ENCODE measurements at places on chromosomes 12 and 14. TPM values are rescaled to one million over a fixed set of nuclear protein-coding genes. Genes with fewer than 3 reads are reported as not detected.

GRCh38 chr12:53657041-53657440, 18.8 kb downstream of the ATP5MC2 start:
- no peaks in the 10 kb centered on the region for H3K27me3 ChIP-seq
- no peaks in the 10 kb centered on the region for H3K36me3 ChIP-seq
- DNase-seq, result no peak
- H3K4me3 ChIP-seq, result no peak overlapping the region

- H3K27me3 ChIP-seq, result no peaks in the 10 kb centered on the region
- peaks cover 17% of the 10 kb centered on the region for H3K36me3 ChIP-seq
- H3K27ac ChIP-seq, result no peak overlapping the region
- no peak for DNase-seq
- H3K4me1 ChIP-seq, result no peaks in the 10 kb centered on the region
Observed at GRCh38 chr12:102023343-102023930, 38.4 kb downstream of the WASHC3 start.

GRCh38 chr12:6950811-6951540, at the start of gene PTPN6:
Gene PTPN6, plus strand, starts transcription at chr12:6951356. Its CDS starts 157 bp downstream, at chr12:6951513.
- no peaks in the 10 kb centered on the region for H3K27me3 ChIP-seq
- DNase-seq, result no peak
- H3K27ac ChIP-seq, result no peak within 1 kb of the TSS
- no peak within 1 kb of the TSS for H3K4me3 ChIP-seq
- peaks cover 27% of the 10 kb centered on the region for H3K4me1 ChIP-seq

GRCh38 chr14:65476273-65476941, 63.9 kb downstream of the FUT8 start:
- H3K4me3 ChIP-seq, result no peak overlapping the region
- no peaks in the 10 kb centered on the region for H3K4me1 ChIP-seq
- no peaks in the 10 kb centered on the region for H3K36me3 ChIP-seq
- DNase-seq, result no peak

DNA sequence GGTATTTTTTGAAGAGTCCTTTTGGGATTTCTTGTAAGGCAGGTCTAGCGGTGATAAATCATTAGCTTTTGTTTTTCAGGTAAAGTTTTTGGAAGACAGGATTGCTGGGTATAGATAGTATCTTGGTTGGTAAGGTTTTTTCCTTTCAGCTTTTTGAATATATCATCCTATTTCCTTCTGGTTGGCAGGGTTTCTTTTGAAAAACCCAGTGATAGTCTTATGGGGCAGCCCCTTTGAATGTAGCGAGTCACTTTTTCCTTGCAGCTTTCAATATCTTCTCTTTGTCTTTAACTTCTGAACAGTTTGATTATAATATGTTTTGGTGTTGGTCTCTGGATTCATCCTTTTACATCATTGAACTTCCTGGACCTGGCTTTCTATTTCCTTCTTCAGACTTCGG, 20.2 kb downstream of the TMX1 start:
- no peak overlapping the region for H3K4me3 ChIP-seq
- H3K27me3 ChIP-seq, result no peaks in the 10 kb centered on the region
- no peaks in the 10 kb centered on the region for H3K4me1 ChIP-seq
- peaks cover 22% of the 10 kb centered on the region for H3K36me3 ChIP-seq

DNA sequence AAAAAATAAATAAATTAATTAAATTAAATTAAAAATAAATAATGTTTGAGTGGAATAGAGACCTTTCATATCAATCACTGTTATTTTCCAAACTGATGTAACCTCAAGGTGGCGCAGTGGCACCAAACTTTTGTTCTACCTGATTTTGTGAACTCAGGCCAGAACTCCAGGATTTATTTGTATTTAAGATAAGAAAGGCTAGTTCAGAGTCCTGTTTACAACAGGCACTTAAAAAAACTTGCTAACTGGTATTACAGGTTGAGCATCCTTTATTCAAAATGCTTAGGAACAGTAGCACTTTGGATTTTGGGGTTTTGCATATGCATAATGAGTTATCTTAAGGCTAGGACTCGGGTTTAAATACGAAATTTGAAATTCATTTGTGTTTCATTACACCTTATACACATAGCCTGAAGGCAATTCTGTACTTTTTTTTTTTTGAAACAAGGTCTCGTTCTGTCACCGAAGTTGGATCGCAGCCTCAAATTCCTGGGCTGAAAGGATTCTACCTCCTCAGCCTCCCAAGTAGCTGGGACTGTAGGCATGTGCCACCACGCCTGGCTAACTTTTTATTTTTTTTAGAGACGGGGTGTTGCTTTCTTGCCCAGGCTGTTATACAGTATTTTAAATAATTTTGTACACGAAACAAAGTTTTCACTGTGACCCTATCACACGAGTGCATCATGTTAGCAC, 32.4 kb downstream of the YY1 start:
- no peak overlapping the region for H3K27ac ChIP-seq
- no peak for DNase-seq
- H3K27me3 ChIP-seq, result no peaks in the 10 kb centered on the region
- no peak overlapping the region for H3K4me3 ChIP-seq
- H3K36me3 ChIP-seq, result no peaks in the 10 kb centered on the region

DNA sequence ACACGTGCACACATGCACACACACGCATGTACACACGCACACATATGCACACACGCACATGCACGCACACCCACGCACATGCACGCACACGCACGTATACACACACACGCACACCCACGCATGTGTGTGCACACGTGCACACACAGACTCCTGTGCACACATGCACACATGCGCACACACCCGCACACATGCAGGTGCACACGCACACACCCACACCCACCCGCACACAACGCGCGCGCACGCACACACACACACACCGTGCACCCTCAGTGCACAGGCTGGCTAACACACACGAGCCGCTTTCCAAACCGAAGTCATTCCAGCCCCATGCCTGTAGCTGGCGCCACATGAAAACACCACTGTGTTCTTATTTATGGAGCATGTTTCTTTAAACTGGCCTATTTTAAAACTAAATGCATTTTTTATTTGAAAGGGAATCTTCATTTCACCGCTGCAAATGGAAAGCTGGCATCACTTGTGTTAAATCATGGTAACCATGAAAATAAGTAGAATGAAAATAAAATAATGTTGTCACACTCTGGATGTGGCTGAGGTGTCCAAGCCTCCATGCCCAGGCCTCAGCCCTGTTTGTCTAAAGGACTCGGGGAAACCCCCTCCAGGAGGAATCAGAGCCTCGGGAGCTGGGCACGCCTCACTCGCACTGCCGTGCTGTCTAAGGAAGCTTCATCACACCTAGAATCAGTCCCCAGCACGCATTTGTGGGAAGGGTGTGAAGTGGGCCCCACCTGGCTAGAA, 45.1 kb downstream of the GALNT9 start:
- H3K36me3 ChIP-seq, result no peaks in the 10 kb centered on the region
- DNase-seq, result no peak
- no peaks in the 10 kb centered on the region for H3K4me1 ChIP-seq
- no peak overlapping the region for H3K4me3 ChIP-seq

DNA sequence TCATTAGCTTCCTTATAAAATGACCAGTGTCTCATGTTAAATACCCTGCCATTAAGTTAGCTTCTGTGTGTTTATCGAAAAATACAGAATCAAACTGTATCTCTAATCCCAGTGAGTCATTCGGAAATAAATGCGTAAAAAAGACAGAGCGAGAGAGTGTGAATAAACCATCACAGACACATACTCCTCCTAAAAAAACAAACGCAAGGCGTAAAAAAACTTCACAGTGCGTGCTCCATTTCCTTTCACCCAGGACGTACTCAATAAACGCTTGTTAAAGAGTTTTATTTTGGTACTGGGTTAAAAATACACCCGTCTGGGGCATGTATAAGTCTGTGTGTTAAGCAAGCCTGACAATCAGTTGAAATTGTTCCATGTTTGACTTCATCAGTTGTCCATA, 58.8 kb upstream of the ISM2 start:
- H3K4me3 ChIP-seq, result no peak overlapping the region
- H3K27me3 ChIP-seq, result no peaks in the 10 kb centered on the region
- no peak for DNase-seq
- peaks cover 24% of the 10 kb centered on the region for H3K36me3 ChIP-seq
- no peak overlapping the region for H3K27ac ChIP-seq

- no peak overlapping the region for H3K4me3 ChIP-seq
- H3K36me3 ChIP-seq, result no peaks in the 10 kb centered on the region
- peaks cover 8% of the 10 kb centered on the region for H3K4me1 ChIP-seq
- H3K27me3 ChIP-seq, result peaks cover 35% of the 10 kb centered on the region
- no peak for DNase-seq
Observed at GRCh38 chr14:99253890-99254289, 18.1 kb downstream of the BCL11B start.

EMP1 gene
- 163 TPM for total RNA-seq

RNU4-1 gene
- total RNA-seq, result 2,875 TPM

DTD2 gene
- 26.5 TPM for total RNA-seq

C12orf50 gene
- not detected for total RNA-seq
